ENCODE measurements at places on chromosomes 1 and 21. TPM values are rescaled to one million over a fixed set of nuclear protein-coding genes. Genes with fewer than 3 reads are reported as not detected.

Gene FCMR
- total RNA-seq: 6.2 TPM

Gene KLHDC8A
- not detected for total RNA-seq

Gene EFNA1
- total RNA-seq: 51.0 TPM

Gene TMPRSS15
- not detected for total RNA-seq

GRCh38 chr1:154697710-154698109 is 89.7 kb upstream of the ADAR start:
- DNase-seq: no peak

GRCh38 chr1:223775054-223775453 is 62.7 kb downstream of the CAPN2 start:
- DNase-seq: no peak

GRCh38 chr1:31207046-31207445 is 32.6 kb downstream of the NKAIN1 start:
- no peak for DNase-seq

DNA sequence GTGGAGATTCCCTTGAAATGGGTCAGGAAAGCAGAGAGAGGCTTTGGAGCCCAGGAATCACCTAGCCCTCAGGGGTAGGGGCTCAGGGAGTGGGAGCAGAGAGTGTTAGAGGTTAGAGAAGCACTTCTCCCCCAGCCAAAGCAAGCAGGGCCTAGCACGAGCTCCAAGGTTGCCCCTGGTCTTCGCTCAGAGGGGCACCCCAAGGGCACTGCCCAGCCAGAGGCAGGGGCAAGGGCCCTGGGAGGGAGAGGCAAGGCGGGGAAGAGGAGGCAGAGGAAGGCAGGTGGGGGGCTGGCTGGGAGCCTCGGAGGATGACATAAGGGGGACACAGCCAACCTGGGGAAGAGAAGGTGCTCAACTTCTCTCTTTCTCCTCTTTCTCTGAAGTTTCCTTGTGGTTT is 71.9 kb downstream of the CASZ1 start:
- DNase-seq: no peak

GRCh38 chr1:199742547-199742946 is 285.0 kb upstream of the NR5A2 start:
- DNase-seq: no peak

GRCh38 chr1:74502432-74502831 is 10.0 kb downstream of the LRRC53 start:
- no peak for DNase-seq

Data from left ventricle myocardium superior (tissue), 1 donor.